ENCODE measurements at places on chromosomes 11 and 22. TPM values are rescaled to one million over a fixed set of nuclear protein-coding genes. Genes with fewer than 3 reads are reported as not detected.

Gene PGA4
- not detected for total RNA-seq

Gene PKDREJ
- not detected for total RNA-seq

Gene CHST1
- total RNA-seq, result 1.2 TPM

Gene SYCE3
- total RNA-seq, result 0.34 TPM

Gene NCR3LG1
- 2.3 TPM for total RNA-seq

Gene CFAP300
- total RNA-seq, result 6.5 TPM

Gene MAPK8IP2
- 4.3 TPM for total RNA-seq

Gene GRAP2
- total RNA-seq, result not detected

Gene ISX
- not detected for total RNA-seq

Gene ARHGAP42
- 10.9 TPM for total RNA-seq

Gene CRYBB3
- total RNA-seq, result not detected
